AG20443 (cell line): ENCODE measurements at places on chromosomes 4 and X.

DNA sequence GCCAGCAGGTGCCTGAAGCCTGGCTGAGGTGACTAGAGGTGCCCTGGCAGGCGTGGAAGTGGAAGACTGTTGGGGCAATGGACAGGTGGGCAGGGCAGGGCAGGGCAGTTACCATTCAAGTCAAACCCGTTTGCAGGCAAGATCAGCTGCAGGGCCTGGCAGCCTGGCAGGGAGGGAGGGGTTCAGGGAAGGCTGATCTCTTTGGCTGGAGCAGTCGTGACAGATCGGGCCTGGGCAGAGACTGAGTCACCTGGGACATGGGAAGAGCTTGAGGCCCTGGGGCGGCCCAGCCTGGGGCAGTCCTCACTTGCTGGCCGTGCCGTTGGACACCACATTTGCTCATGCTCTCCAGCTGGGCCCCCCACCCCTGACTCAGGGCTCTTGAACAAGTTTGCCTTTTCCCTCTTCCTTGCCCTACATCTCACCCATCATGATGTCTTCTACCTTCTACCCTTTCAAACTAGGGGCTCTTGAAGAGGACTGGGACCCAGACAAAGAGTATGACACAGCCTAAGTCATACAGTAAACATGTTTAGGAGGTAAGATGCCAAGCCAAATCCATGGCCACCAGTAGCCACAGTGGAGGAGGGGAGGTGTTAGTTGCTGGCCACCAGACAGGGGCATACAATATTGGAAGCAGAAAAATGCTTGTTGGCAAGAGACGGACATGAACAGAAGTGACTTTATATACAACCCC lies 2.0 kb upstream of the ZNF185 start:
- peak; percentile 21 for DNase-seq

DNA sequence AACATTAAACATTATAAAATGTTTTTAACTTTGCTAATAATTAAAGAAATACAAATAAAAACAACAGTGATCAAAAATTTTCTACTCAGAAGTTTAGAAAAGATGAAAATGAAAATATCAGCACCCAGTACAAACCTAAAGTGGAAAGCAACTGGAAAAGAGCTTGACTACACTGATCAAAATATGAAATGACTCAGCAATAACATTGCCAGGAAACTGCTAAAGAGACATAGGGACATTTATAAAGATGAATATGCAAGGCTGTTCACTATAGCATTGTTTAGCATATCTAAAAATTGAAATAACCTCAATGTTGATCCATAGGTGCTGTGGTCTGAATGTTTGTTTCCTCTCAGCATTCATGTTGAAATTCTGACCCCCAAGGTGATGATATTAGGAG lies 88.5 kb upstream of the NOCT start:
- DNase-seq, result no peak

DNA sequence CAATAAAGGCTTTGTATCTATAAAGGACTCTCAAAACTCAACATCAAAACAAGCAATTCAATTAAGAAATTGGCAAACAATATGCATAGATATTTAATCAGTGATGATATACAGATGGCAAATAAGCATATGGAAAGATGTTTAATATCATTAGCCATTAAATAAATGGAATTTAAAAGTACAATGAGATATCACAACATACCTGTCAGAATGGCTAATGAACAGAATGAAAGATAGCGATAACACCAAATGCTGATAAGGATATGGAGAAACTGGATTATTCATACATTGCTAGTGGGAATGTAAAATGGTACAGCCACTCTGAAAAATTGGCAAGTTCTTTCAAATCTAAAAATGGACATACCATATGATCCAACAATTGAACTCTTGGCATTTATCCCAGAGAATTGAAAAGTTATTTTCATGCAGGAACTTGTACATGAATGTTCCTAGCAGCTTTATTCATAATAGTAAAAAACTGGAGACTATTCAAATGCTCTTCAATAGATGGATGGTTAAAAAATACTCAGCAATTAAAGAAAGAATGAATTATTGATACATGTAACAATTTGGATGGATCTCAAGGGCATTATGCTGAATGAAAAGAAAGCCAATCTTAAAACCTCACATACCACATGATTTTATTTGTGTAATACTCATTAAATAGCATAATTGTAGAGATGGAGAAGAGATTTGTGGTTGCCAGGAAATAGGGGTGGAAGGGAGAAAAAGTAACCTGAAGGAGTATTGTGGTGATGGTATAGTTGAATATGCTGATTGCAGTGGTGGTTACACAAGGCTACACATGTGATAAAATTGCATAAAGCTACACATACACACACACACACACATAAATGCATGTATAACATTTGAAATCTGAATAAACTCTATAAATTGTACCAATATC lies 45.9 kb upstream of the ALG13 start:
- DNase-seq, result no peak

DNA sequence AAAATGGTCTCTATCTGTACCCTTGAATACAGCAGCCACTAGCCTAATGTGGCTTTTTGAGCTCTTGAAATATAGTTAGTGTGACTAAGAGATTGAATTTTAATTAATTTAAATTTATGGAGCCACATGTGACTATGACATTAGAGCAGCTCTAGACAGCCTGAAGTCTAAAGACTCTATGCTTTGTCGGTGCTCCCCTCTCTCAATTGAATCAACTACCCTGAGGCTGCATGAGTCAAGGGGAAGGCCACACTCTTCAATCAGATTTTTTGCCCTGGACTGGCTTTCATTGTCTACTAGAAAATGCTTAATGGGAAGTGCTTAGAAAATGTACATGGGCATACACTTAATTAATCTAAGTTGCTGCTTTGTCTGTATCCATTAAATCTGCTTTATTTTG lies 11.7 kb downstream of the TLR7 start:
- DNase-seq, result no peak

DNA sequence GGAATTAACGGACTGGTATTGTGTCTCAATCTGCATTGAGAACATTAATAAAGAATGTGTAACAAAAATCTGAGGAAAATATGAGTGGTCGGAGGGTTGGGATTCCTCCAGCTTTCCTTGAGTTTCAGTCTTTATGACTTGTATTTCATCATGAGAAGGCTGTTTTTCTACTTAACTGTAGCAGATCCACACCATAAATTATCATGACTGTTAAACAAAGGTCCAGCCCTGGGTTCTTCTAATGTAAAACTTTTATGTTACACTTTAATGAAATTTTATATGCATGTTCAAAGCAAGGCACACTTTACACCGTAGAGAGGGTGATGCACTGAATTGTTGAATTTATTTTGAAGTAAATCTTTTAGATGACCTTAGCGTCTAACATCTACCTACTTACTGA lies 7.0 kb downstream of the AFF2 start:
- no peak for DNase-seq
